ENCODE measurements at places on chromosomes 4 and X.

- DNase-seq: no peak
Observed at GRCh38 chrX:105349476-105349875, 129.0 kb upstream of the TEX13A start.

DNA sequence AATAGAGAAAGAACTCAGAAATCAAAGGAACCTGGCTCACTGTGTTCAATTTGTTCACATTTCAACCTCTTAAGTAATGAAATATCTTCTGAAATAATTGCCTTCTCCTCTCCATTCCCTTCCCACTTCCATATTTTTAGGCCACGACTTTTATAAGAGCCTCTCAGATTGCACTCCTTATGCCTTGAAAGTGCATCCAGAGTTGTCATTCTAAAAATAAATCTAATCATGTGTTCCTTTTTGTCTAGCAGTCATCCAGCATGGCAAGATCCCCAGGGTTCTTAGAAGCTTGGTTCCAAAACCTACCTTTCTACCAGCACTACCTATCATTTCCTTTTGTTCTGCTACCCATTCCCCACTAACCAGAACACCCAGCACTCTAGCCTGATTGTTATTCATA lies 42.4 kb upstream of the RPA4 start:
- no peak for DNase-seq

DNA sequence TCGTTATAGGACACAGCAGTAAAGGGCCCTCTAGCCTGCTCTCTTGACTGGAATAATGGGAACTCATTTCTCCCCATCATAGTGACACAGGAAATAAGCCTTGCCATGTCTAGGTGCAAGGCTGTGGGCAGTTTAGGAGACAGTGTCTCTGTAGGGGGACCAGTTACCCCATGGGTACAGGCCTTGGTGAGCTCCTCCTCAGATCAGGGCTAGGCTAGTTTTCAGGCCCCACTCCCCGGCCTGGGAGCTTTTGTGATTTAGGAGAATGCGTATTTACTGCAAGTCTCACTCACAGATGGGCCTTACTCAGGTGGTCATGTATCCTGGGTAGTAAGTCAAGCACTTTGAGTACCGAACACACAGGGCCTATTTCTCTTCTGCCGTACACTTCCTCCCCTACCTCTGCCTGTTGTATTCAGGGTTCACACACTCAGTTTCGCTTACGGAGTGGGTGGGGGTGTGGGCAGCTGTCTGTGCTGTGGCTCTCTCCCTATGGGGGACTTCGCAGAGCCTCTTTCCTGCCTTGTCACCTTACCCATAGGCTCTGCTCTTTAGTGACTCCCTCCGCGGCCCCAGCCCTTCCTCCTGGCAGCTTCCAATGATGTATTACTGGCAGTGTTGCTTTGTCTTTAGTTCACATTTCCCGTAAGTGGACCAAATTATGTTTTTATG lies 34.2 kb downstream of the FAM193A start:
- DNase-seq: no peak

- no peak for DNase-seq
Observed at GRCh38 chr4:77089866-77090265, 14.1 kb upstream of the CCNI start.

- no peak for DNase-seq
Observed at GRCh38 chr4:87932718-87933141, 42.8 kb upstream of the SPP1 start.

- DNase-seq: peak; percentile 69
Observed at GRCh38 chrX:9370893-9371292, 94.0 kb upstream of the TBL1X start.

- DNase-seq: no peak
Observed at GRCh38 chr4:148764720-148765119, 322.5 kb upstream of the NR3C2 start.

Measured in astrocyte of the hippocampus (primary cell).